Stimulated activated memory B cell treated with anti-CD40 and anti-IgM and Interleukin-4, amounts not matched to agents 10 μg/mL and 1 μg/mL and 100 μg/mL, for 72 hours (primary cell): ENCODE measurements at places on chromosomes 6 and 20.

GRCh38 chr6:141107591-141108160 is 1025.0 kb upstream of the GJE1 start:
- ATAC-seq = peak; percentile 27

DNA sequence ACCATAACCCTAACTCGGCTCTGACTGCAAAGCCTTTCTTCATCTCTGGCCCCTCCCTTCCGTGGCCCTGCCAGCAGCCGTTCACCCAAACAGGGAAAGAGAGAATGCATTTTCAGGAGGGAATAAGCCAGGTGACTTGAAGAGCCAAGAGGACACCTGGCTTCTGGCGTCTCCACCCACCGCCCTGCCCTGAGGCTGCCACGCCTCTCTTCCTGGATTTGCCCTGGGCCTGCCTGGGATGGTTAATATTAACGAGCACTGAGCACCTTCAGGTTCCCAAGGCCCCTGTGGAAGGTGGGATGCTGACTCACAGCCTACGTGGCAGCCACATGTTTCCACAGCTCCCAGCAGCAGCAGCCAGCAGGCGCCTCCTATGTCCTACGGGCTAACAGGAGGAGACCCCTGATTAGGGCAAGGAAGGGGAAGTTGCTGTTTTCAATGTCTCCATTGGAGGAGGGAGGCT is 138.0 kb upstream of the RREB1 start:
- ATAC-seq = no peak

DNA sequence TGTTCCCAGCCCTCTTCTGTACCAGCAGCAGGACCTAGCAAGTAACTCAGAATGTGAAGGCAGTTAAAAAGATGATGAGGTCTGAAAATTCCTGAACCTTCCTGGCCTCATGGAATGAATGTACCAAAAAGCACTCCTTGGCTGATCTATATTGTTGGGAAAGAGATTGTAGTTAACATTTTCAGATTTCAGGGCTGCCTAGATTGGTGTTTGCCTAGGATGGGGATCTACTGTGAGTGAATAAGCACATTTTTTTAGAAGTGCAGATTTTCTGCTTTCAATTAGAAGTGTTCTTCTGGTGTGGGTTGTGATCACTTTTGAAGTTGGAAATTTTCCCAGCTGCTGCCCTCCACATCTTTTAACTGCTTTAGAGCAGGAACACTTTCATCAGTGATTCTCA is 6.2 kb downstream of the MYLIP start:
- ATAC-seq = no peak

GRCh38 chr6:1105833-1106400 is 206.0 kb upstream of the FOXQ1 start:
- no peak for ATAC-seq

DNA sequence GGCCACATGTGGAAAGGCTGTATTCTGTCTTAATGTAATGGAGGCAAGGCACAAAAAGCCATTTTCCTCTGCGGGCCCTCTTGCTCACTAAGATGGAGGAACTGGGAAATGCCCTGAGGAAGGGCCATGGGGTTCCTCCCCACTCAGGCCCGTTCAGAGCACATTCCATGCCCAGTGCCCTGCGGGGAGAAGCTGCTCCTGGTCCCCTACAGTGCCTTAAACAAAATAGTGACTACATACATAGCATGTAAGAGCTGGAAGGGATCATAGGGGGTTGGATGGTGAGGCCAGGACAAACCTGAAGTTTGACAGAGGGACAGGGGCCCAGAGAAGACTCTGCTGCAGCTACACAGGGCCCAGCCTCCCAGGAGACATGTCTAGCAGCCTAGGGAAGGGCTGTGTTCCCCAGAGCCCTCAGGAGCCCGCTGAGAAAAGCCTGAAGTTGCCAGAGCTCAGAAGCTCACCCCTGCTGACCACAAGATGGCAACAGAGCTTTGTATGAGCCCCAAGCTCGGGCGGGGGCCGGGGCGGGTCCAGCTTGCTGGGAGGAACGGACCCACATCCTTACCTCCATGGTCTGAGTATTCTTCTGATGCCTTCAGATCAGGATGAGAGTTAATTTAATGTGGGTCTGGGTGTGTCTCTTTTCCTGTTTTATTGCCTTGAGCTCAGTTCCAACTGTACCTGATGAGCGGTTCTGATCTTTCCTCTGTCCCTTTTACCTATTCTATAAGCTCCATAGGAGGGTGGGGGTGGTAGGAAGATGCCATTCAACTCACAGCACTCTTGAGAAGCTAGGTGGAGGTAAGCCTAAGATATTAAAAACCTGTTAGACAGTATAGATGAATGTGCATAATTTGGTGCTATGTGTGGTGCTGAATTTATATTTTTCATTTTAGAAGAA is 242.9 kb downstream of the CDC5L start:
- ATAC-seq = no peak

DNA sequence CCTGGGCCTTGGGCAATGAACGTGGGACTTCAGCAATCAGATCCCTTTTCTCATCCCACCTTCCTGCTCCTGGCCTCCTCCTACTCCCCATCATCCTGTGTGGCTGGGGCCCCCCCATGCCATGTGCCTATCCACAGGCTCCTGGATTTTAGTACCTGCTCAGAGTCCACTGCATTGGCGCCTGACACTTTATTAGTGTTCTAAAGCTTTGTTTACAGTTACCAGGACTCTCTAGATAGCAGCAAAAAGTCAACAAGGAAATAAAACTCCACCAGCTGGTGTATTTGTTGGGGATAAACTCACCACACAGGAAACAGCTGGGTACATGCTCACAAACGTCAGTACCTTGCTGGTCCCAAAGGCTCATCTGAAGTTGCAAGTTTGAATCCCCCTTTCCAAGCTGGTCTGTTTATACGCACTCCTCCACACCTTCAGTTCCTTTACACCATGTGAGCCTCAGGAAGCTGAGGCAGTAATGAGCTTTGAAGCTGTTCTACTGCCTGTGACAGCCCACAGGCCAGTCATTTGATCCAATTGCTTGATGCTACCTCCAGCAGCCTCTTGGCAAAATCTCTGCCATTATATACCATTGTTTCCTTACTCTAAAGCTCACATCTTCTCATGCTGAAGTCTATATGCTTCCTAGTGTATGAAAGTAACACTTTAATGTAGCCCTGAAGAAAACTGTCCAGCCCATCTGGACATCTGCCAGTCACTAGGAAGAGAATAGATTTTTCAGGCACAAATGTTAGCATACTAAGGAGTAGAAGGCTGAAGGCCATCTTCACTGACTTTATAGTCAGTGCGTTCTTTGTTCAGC is 76.6 kb downstream of the ANKEF1 start:
- peak; percentile 45 for ATAC-seq

DNA sequence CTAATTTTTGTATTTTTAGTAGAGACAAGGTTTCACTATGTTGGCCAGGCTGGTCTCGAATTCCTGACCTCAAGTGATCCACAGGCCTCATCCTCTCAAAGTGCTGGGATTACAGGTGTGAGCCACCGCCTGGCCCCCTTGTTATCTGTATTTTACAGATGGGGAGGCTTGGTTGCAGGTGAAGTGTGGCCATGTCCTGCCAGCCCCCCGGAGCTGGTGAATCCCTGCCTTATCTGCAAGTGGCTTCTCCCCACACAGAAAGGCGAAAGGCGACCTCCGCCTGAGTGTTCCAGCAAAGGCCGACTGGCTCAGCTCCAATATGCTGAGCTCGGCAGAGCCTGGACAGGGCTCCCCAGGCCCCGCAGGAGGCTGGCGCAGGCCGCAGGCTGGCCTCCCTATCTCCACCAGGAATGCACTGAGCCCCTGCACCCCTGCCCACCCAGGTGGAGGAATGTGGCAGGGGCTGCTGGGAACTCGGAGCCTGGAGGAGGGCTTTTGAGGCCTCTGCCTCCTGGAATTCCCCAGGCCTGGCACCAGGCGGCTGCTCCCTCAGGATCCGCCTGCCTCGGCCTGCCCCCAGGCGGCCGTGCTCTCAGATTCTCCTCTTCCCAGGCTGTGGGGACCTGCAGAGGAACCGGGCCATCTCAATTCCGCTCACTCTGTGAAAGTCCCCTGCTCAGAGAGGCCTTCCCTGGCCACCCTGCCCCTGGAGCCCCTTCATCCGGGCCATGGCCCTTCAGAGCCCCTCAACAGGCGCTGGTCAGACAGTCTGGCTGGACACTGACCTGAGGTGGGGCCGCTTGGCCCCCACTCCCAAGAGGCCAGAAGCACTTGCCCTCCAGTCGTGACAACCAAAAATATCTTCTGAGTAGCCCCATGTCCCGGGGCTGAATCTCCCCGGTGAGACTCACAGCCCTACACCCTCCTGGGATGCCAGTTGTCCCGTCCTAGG is 9.3 kb upstream of the LAMA5 start:
- no peak for ATAC-seq

DNA sequence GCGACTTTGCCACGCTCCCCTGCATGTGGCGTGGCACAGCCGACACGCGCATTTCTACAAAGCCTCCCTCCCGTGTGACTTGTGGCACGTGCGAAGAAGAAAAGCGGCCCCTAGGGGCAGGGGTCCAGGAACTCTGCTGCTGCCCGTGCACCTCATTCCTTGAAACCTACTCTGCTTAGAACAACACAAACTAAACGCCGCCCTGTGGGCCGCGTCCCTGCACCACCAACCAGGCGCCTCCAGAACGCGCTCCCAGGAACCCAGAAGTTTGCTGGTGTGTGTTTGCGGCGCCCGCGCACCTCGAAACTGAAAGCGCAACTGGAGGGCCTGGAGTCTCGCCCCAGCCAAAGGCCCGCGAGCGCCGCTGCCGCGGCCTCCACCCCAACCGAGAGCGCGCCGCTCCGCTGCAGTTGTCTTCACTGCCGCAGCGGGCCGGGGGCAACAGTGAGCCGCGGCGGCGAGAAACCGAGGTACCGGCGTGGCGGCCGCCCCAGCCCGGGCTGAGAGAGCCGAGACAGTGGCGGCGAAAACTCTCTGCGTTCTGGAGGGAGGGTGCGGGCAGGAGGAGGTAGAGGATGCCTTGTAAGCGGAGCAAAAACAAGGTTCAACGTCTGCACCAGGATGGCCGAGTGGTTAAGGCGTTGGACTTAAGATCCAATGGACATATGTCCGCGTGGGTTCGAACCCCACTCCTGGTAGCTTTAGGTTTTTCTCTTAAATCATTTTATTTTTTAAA is 65.8 kb downstream of the STX11 start:
- ATAC-seq = peak; percentile 93

GRCh38 chr20:4989570-4989969 is 11.7 kb downstream of the SLC23A2 start:
- peak; percentile 77 for ATAC-seq

DNA sequence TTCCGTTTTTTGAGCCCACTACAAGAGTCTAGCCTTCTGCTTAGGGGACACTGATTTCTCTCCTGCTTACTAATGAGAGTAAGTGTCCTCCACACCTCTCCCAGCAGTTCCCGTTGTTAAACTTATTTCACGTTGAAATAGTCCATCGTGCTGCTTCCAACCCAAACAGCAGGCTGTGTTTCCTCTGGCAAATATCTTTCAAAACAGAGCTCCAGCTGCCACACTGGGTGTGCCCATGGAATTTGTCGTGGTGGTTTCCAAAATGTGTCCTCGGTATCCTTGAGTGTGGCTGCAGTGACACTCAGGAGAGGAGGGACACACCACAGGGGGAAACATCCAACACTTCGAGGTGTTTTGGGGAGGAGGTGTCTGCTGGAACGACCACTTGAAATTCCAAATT is 176.5 kb upstream of the RALGAPA2 start:
- no peak for ATAC-seq

- no peak for ATAC-seq
These were observed 758 bp downstream of the GCLC start for GRCh38 chr6:53544217-53544469.

GRCh38 chr6:71473926-71474325 is 185.3 kb downstream of the OGFRL1 start:
- ATAC-seq = no peak
